ENCODE measurements at places on chromosomes 11 and 22.

DNA sequence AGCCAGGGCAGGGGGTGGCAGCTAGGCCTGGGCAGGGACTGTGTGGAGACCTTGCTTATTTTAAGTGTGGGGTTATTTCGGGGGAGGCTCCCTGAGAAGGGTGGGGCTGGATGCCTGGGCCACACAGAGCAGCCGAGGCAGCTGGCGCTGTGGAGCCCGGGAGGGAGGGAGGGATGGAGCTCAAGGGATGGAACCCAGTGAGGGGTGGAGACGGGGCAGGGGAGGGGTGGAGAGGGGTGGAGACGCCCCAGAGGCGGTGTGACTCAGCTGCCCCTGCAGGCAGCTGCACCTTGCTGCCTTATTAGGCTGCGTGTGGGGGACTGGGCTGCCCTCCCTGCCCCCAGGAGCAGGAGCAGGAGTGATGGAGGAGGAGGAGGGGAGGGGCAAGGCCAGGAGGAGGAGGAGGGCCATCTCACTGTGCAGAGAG is 9.8 kb upstream of the TSSC4 start:
- no peak for DNase-seq

DNA sequence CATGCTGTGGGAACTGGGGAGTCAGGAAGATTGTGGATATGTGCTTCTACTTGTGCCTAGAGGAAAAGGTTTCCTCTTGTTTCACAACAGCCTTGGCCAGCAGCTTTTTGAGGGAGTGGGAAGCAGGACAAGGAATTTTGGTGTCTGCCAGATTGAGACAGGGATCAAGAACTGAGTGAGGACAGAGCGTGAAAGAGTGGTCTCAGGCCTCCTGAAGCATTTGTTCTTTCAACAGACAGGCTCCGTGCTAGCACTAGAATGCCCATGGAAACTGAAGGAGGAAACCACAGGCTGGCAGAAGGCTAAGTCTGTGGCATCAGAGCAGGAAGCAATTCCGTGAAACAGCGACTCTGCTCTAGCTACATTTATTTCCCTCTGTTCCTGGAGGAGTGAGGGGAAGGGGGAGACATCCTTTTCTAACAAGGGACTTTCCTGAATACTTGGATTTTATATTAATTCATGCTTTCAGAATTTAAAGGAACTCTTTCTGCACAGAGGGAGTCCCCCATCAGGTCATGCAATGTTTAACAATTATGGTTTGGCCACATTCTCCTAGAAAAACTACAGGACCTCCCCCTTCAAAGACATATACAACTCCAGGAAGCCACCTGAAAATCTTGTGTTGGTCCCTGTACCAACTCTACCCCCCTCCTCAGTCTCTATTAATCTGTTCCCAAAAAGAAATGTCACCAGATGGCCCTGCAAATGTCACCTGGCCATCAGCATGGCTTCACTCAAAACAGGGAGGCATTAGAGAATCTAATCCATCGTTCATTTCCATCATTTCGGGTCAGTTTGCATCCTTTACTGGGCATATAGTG is 96.1 kb downstream of the SYT9 start:
- DNase-seq = no peak

DNA sequence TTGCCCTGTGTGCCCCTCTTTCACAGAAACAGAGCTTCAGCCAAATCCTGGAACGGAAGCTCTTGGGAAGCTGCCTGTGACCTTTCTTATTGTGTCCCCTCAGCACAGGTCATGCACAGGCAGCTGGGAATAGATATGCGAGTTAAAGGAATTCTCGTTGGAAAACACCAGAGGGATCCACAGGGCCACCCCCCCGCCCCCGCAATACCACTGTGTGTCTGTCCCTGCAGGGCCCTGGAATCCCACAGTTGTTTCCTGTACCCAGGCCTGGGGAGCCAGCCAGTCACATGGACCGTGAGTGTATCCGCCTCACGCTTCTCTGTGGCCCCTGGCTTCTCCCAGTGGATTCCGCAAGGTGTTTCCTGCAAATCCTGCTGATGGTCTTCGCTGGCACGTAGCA is 29.0 kb downstream of the TIMP3 start:
- no peak for DNase-seq

GRCh38 chr11:18890615-18891014 is 48.6 kb downstream of the MRGPRX1 start:
- no peak for DNase-seq

DNA sequence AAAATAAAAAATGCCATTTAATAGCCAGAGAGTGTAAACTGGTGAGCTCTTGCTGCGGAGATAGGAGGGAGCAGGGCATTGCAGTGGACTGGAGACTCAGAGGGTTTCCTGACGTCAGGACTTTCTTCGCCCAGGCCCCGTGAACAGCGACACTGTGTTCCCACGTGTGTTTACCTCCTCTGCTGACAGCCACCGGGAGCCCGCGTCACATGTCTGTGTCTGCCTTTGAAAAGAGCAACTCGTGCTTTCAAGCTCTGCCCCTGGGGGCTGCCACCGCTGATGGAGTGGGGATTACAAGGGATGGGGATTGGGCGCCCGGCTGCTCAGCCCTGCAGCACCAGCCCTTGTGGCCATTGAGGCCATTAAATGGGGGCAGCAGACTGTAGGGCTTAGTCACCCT is 3.3 kb downstream of the TANGO2 start:
- DNase-seq = no peak
